ENCODE measurements at places on chromosomes 11 and 22.

DNA sequence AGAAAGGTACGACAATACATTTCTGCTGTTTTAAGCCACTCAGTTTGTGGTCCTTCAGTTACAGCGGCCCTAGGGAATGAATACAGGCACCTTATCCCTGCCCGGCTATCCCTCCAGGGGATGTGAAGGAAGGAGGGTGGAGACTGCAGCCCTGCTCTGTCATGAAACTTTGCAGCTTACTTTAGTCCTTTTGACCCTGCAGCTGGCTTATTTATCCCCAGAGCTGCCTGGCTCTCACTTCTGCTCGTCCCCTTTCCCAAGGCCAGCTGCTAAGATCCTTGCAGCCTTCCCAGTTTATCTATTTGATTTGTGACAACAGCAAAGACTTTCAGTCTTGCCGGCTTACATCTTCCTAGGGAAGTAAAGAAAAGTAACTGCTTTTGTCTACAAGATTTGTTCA, 55.2 kb downstream of the SC5D start:
- no peak for DNase-seq

DNA sequence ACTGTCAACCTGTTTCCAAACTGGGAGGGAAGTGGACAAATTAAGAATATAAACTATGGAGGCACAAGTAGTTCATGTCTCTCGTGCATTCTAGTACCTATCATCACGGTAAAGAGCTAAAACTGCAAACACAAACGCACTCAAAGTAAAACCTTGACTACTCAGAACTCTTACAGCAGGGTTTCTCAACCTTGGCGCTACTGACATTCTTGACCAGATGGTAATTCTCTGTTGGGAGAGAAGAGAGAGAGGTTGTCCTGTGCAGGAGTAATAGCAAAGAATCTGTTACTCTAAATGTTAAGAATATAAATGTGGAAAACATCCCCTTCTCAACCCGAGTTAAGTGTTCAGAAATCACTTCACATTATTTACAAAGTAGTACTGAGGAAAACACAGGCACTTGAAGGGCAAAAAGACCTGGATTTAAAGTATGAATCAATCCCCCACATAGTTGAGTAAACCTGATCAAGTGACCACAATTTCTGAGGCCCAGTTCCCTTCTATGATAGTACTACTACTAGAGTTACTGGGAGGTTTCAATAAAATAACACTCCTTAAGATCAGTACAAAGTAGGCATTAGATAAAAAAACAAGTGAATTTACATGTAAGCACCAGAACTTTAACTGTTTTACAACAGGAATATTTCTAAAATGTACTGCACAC, 73.1 kb upstream of the ARHGAP32 start:
- no peak for DNase-seq

DNA sequence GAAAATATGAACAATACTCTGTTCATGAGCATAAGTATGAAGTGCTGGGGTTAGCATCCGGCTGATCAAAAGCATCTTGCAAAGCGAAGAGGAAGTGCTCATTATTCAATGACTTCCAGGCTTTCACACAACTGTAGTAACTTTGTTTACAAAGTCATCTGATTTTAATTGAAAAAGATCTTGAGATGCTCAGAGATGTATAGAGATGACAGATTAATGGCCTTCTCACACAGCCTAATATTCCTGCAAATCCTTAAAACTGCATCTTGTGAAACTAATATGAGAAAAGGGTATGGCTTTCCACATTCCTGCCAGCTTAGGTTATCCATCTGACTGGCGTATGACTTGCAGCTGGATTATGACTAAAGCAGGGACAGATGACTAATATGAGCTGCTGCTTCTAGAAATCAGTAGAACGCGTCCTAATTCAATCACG, 125.4 kb downstream of the CASP12 start:
- DNase-seq: peak; percentile 84

GRCh38 chr11:844693-845644, 2.3 kb downstream of the TSPAN4 start:
- peak; percentile 72 for DNase-seq

DNA sequence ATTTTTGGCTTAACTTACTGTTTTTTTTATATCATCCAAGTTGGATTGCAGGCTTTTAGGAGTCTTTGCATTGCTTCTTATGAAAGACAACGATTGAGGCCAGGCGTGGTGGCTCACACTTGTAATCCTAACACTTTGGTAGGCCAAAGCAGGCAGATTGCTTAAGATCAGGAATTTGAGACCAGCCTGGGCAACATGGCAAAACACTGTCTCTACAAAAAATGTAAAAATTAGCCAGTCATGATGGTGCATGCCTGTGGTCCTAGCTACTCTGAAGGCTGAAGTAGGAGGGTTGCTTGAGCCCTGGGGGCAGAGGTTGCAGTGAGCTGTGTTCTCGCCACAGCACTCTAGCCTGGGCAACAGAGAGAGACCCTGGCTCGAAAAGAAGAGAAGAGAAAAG, 56.6 kb downstream of the BID start:
- no peak for DNase-seq

- DNase-seq: no peak
Observed at GRCh38 chr11:36695111-36695510, 97.1 kb upstream of the RAG2 start.

DNA sequence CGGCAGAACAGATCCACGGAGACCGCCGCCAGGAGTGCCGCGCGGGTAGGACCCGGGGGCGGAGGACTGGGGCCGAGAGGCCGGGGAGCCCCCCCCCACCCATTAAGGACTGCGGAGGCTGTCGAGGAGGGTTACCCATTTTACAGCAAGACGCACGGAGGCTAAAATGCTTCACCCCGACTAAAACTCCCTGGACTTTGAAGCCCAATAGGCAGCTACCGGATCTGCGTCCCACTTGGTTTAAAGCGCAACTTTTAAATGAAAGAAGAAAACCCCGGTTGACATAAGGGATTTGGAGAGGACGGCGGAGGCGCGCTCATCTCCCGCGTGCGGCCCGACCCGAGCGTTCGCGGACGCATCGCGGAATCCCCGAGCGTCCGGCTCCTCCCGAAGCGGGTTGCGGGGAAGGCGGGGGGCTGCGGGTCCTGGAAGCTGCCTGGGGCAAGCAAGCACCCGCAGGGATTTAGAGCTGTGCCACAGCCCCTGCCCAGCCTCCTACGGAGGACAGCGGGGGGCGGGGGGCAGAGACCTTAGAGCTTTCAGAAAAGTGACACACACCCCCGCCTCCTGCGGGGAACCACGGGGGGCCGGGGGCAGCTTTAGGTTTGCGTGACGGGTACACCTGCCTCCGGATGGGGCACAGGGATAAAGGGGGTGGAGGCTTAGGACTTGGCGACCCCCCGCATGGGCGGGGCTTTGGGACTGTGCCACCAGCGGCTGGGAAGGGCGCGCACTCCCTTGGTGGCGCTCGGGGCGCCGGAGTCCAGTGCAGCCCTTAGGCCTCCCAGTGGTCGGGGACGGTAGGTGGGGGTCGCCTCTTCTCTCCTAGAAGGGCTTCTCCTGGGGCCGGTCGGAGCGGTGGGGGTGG, 760 bp upstream of the CELSR1 start:
- DNase-seq: no peak

- DNase-seq: no peak
Observed at GRCh38 chr11:112278803-112279202, 18.1 kb upstream of the PLET1 start.

DNA sequence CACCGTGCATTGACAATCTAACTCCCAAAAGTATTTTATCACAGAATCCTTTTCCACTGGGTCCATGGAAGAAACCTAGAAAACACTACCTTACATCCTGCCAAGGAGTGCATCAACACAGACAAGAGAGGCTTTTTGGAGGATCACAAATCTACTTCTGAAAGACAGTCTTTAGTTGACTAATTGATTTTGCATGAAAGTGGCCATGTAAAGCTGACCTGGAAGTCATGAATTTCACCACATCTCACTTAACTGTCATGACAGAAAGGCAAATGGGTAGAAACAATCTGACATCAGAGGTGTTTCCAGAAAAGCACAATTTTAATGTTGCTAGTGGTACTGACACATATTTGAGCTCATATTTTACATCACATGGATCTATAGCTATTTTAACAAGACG, 101.6 kb downstream of the FAM76B start:
- DNase-seq: no peak

DNA sequence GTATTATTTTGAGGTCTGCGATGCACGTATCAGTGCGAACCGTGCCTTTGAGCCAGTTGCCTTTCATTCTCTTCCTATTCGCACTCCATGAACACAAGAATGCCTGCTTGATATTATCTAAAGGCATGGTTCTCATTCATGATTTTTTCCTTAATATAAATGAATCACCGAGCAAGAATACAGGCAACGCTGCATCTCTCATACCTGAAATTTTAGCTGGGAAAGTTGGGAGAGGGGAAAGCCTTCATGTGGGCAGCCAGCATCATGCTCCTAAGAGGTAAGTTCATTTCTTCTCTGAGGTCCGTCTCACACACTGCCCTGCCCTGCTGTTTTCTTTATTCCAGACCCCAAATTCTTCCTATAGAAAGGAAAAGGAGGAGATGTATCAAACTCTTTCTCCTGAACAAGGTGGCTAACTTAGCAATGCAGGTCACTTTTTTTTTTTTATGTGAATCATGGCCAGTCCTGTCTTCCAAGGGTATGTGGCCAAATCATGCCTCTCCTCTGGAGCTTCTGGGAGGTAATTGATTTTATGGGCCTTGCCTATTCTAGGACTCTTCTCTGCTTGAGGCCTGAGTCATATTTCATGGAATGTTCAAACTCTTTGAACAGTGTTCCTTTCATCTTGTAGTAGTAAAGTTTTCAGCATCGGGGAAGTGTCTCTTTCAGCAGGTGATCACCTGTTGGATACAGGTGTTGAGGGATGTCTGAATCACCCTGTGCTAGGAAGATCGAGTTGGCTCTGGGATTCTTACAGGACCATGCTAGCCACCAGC, 3.2 kb downstream of the GLB1L2 start:
- no peak for DNase-seq

GRCh38 chr11:32939046-32939445, 46.4 kb downstream of the QSER1 start:
- DNase-seq: no peak

DNA sequence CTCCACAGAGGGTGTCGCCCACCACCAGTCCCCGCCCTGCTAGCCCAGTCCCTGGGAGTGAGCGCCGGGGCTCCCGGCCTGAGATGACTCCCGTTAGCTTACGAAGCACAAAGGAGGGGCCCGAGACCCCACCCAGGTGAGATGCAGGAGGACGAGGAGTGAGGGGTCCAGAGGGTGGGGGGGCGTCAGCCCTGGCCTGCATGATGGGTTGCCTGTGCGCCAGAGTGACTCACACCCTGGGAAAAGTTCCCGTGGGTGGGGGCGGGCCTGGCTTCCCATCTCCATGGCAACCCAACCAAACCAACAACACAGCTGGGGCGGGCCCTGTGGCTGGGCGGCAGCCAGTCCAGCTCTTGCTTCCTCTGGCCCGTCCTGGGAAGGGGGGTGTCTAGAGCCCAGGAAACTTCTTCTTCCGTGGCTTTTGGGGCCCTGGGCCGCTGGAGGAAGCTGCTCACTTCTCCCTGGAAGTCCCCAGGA, 4.5 kb downstream of the GAS2L1 start:
- DNase-seq: peak; percentile 82

GRCh38 chr22:31378123-31378522, 21.3 kb upstream of the DRG1 start:
- no peak for DNase-seq

DNA sequence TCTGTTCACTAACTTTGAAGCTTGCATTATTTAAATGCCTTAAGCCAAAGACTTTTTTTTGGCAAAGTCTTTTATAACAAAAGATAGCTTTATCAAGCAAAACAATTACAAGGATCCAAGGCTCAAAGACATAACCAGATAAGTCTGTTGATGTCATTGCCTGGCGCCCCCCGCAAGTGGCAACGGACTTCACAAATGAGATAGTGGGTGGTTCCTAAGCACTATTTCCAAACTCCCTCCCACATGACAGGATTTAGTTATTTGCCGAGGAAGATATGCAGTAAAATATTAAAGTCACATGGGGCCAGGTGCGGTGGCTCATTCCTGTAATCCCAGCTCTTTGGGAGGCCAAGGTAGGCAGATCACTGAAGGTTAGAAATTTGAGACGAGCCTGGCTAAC, 194.2 kb upstream of the DDI1 start:
- DNase-seq: no peak

DNA sequence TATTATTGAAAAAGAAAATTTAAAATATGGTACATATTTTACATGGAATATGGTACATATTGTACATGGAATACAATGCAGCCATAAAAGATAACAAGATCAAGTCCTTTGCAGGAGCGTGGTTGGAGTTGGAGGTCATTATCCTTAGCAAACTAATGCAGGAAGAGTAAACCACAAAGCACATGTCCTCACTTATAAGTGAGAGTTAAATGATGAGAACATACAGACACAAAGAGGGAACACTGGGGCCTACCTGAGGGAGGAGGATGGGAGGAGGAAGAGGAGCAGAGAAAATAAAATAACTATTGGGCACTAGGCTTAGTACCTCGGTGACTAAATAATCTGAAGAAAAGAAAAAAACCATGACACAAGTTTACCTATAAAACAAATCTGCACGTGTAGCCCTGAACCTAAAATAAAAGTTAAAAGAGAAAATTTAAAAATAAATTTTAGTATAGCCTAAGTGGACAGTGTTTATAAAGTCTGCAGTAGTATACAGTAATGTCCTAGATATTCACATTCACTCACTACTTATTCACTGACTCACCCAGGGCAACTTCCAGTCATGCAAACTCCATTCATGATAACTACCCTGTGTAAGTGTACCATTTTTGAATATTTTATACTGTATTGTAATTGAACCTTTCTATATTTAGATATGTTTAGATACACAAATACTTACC, 204.4 kb downstream of the FAM76B start:
- peak; percentile 27 for DNase-seq

- no peak for DNase-seq
Observed at GRCh38 chr11:75344761-75345454, 6.6 kb downstream of the ARRB1 start.

- DNase-seq: no peak
Observed at GRCh38 chr11:532986-533585, 2.3 kb downstream of the HRAS start.

DNA sequence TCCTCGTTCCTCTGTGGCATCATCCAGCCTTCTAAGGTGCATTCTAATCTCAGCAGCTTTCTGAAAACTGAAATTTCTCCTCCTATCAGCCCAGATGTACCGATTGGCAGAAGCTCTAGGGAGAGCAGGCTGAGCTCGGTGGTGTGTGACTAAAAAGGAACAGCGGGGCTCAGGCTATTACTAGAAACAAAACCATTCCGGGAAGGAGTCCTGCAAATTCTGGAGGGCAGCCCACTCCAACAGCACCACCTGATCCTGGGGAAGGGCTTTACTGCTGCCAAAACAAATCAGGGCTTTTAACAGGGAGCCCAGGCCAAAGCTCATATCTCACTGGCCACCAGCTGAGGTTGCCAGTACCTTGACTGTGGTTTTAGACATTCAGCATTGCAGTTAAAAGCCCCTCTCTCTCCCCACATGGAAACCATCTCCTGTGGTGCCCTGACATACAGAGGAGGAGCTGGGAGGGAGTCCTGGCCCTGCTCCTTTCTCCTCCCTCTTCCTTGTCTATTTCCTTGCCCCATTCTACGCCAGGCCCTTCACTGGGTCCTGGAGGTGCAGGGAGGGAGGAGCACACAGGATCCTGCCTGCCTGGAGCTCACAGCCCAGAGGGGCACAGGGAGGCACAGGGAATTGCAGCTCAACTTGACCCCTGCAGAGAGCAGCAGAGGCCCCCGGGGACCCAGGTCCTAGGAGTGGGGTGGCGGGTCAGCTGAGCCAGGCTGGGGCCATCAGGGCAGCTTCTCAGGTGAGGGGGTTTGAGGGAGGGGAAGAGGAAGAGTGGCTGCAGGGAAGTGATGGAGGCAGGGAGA, 889 bp downstream of the PLAAT4 start:
- DNase-seq: no peak

Data from GM04503 (cell line).